Activated T-cell treated with anti-CD3 and anti-CD28 coated beads, Interleukin-2, amount 50 U/mL, for 72 hours (primary cell): ENCODE measurements at places on chromosomes 6 and 20.

- no peak for DNase-seq
Observed at GRCh38 chr6:154950979-154951344, 44.2 kb upstream of the TIAM2 start.

DNA sequence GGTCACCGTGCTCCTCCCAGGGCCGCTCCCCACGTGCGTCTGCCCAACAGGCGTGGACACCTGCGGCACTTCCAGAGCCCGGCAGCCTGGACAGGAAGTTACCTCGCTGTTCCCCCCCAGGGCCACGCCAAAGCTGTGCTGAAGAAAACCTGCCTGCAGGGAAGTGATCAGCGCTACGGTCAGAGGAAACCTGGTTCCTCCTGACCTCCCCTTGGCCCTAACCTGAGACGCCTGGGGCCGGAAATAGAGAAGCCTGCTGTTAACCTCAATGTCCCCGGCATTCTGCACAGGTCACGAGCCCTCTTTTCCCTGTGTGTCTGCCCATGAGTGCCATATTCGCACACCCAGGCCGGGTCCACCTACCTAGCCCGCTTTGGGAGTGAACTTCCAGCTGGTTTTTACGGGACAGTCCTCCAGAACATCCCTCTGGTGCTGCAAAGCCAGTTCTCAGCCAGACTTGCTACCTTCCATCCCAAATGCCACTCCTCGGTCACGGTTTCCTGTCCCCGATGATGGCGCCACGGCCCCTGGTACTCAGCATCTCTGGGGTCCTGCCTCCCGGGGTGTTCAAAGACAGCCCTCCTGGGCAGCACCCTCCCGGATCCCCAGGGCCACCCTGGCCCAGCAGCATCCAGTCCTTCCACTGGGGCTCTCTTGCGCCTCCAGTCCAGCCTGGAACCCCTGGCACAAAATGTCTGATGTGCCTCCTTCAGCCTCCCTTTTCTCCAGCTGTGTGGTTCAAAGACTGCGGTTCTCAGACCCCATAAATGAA is 12.0 kb upstream of the IRF4 start:
- no peak for DNase-seq

GRCh38 chr6:36926708-36927513 is 27.6 kb upstream of the PI16 start:
- no peak for DNase-seq

GRCh38 chr6:7112171-7112570 is 4.4 kb downstream of the RREB1 start:
- DNase-seq = no peak

GRCh38 chr20:47713878-47714450 is 71.3 kb downstream of the SULF2 start:
- no peak for DNase-seq

DNA sequence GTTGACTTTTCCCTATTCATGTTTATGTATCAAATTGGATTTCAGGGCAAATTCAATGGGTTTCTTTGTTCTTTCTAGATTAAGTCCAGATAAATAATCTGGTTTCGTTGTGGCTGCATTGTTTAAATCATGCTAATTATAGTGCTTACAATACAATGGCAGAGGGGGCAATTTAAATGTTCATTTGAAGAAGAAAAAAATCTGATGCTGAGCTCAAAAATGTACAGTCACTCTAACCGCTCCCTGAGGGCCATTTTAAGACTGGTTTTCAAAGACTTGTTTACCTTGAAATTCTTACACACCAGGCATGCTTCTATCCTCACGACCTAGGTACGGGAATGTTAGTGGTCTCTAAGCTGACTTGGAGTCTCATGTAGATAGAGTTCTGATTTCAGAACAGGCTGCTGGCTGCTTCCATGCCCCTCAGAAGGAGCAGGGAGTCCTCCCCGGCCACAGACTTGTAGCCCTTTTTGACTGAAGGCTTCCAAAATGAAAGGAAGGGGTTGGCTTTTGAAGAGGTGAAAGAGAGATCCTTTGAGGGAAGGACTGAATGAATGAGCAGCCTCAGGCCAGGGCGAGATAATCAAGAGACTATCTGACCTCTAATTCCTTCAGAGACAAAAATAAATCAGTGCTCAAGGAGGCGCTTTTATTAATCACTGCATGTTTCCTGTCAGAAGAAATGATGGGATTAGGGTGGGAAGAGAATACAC is 86.1 kb upstream of the ZNF217 start:
- no peak for DNase-seq

GRCh38 chr6:72636215-72636614 is 14.4 kb downstream of the KCNQ5 start:
- DNase-seq = no peak

DNA sequence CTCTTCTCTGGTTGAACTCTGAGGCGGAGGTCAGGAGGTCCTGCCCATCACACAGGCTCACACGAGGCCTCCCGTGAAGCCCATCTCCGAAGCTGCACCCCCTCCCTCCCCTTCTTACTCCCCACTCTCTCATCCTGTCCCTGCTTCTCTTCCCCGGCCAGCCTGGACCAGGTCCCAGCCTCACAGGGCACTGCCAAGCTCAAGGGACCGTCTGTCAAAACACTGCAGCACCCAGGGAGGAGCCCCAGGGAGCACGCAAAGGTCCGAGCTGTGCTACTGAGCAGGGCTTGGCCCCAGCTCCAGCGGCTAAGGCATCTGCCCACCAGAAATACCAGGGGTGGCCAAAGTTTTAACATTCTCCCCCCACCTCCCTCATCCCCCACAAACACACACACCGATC is 70.0 kb downstream of the PSMG4 start:
- no peak for DNase-seq

- no peak for DNase-seq
Observed at GRCh38 chr6:127937102-127937501, 36.2 kb upstream of the THEMIS start.

DNA sequence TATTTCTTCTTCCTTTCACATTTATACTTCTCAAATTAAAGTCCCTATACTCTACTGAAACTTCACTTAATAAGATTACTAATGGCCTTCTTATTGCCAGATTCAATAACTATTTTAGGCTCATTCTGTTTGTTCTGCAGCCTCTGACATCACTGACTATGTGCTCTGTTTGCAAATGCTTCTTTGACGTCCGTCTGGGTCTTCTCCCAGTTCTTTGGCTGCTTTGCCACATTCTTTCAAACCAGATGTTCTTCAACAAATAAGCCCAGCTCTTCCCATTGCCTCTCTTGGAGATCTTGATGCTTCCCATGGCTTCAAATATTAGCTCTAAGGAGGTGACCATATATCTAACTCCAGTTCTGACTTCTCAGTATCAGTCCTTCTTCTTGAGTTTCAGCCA is 117.4 kb downstream of the BTBD9 start:
- DNase-seq = no peak

DNA sequence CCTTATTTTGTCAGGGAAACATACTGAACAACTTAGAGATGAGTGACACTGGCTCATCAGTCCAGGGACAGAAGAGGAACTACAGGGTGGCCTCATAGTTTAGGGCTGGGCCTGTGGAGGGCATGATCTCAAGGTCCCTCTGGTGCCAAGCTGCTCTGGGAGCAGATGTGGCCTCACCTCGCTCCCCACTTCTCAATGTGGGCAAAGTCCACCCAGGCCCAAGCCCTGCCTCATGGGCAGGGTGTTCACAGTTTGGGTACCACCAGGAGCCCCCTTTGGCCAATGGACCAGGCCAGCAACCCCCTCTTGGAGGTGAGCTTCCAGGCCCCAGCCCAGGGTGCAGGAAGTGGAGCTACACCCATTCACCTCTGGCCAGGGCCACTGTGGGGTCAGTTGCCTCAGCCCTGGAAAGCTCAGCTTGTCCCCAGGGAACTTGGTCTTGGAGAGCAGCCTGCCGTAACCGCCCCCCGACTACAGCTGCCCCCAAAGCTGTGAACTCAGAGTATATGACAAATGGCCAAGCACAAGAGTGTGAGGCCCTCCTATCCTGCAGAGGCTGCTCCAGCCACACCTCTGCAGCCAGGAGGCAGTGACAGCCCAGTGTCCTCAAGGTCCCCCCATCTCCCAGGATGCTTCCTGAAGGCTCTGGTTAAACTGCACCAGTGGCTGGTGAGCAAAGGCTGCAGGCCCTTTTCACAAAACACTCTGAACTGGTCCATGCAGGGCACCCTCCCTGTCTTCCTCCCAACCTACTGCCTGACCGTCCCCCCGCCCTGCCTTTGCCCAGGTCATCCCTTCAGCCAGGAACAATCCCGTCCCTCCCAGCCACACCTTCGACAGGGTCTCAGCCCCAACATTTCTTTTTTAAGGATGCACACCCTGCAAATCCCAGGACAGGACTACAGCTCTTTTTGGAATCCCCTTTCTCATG is 3.6 kb downstream of the ADISSP start:
- DNase-seq = no peak

DNA sequence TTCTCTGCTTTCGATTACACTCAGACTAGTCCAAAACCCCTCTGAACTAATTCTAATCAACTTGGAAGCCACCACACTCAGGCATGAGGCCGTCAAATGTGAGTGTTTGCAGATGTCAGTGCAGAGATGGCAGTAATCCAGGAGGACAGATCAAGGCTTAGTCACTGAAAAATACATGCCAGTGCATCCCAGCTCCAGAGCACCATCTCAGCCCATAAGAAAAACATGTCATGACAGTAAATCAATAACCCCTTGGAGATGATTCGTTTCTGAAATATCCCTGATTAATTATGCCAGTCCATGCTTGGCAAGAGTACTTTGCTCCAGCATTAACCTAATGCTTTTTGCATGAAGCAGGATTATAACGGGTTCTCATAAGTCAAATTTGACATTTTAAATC is 179.5 kb downstream of the ADAT2 start:
- no peak for DNase-seq

DNA sequence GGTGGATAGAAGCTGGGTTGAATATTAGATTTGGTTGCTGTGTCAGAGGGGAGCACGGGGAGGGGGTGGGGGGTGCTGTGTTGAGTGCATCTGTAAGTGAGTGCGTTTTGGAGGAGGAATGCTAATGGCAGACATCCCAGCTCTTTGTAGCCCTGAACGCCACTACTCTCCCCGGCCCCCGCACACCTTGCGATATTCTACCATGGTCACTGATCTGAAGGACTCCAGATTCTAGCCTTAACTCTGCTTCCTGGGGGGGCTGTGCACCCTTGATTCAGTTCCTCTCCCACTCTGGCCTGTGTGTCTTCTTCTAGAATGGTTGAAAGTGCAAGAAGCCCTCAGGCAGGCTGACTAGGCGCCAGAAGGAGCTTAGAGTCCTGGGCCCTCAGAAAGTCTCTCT is 7.1 kb downstream of the GLP1R start:
- no peak for DNase-seq

- no peak for DNase-seq
Observed at GRCh38 chr6:145506565-145506964, 228.8 kb downstream of the EPM2A start.
